Cardiac septum (tissue), 1 donor: ENCODE measurements at places on chromosomes 6 and 20. TPM values are rescaled to one million over a fixed set of nuclear protein-coding genes. Genes with fewer than 3 reads are reported as not detected.

DNA sequence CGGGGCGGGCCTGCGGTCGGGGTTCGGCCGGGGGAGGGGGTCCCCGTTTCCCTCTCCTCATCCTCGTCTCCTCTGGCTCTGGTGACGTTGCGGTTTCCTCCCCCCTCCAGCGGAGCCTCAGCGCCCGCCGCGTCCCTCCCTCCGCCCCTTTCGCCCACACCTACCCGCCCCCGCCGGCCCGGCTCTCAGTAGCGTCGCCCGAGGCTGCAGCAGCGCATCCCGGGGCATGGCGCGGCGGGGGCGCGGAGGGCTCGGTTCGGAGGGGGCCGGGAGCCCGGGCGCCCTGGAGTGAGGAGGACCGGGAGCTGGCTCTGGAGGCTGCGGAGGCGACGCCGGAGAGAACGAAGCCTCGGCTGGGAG is at the start of gene DSE:
TSS of gene DSE (plus strand) at position 188 of the 360 bp plus-strand sequence. CDS start 28,304 bp downstream, outside the sequence.
- peak; percentile 94 for DNase-seq

DNA sequence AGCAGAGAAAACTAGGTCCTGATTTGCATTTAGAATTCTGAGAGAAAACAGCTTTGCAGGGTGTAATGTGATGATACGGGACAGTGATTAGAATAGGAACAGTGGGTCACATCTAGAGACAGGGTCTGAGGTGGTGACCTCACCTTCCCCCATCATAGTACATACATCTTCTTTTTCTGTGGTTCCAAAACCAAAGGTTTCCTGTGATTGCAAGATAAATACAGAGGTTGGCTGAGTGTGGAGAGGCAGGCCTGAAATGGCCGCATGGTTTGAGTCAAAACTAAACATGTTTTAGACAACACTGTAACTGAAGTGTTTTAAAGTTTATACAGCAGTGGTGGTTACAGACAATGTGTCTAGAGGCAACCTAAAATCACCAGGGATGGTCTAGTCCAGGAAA is 10.4 kb upstream of the NT5DC1 start:
- DNase-seq: no peak

The RGS17 gene
- 0.43 TPM for total RNA-seq

The BPIFA3 gene
- not detected for total RNA-seq

GRCh38 chr6:85185977-85186376 is 263.9 kb upstream of the NT5E start:
- DNase-seq: no peak

The ANKRD66 gene
- total RNA-seq: not detected

The BPIFA1 gene
- total RNA-seq: not detected

The C20orf141 gene
- not detected for total RNA-seq

The RNF146 gene
- 72.8 TPM for total RNA-seq

The KIFC1 gene
- total RNA-seq: 0.24 TPM

DNA sequence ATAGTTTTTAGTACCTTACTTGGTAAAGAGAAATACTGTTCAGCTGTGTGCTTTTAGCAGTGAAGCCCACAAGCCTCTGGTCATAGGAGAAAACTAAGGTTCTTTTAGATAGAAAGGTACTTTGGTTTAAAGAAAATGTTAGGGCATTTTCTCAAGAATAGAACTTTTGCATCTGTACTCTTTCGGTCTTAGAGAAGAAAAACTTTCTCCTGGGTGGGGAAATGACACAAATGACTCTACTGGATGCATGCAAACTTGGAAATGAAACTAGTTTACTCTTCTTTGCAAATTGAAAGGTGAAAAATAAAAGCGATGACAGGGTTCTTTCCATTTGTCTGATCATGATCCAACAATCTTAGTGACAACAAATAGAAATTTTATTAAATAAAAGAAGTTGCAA is 2.1 kb upstream of the TMEM217 start:
- no peak for DNase-seq

DNA sequence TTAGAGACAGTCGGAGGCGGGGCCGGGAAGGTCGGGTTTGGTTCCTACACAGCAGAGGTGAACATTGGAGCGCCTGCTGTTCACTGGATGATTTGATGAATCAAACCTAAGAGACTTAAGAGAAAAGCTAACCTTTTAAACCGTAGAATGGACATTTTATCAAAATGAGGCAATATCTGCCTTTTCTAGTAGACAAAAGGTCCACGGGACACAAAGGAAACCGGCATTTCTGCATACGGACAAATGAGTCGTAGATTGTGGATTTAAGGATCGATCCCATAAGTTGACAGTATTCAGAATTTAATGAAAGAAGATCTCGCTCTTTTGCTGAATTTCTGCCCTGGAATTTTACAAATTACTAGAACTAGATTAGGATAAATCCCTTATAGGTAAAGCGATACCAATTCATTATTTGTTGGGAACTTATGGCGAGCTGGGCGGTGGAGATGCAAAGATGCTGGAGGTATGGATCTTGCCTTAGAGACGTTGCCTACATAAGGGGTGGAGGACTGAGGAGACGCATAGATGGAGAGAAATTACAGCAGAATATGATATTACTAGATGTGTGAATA is 400 bp downstream of the PAK1IP1 start:
- no peak for DNase-seq

The ZBTB46 gene
- total RNA-seq: 17.4 TPM

DNA sequence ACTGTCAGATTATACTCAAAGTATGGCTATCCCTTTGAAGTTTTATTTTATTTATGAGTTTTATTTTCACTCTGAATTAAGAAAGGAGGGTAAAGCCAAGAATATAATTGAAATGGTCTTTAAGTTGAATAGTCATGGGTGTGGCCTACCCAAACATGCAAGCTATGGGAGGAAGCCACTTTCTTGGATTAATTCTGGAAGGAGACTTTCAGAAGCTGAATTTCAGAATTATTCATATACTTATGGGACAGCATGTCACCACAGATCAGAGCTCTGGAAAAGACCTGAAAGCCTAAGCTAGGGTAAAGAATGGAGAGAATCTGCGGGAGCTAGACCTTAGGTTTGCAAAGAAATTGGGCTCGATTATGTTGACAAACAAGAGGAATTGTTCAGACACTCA is 242.4 kb upstream of the FKBP1C start:
- DNase-seq: no peak

The POPDC3 gene
- total RNA-seq: 35.1 TPM

DNA sequence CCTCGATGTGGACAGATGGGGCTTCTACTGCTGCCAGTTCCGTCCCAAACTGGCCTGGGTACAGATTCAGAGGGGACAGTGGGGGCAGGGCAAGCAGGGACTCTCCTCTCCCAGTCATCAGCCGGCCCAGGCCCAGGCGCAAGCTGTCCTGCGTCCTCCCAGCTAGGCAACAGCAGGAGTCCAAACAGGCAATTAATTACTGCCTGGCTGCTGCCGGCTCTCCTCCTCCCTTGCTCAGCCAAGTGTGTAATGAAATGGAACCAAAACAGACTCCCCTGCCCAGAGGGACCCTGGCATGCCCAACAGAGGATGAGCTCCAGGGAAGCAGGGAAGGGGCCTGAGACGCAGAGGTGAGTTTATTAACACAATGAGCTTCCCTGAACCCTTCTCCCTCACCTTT is 17.8 kb upstream of the SLC32A1 start:
- no peak for DNase-seq

The SCRT2 gene
- not detected for total RNA-seq

The HLA-DQB2 gene
- total RNA-seq: 2.9 TPM

- no peak for DNase-seq
Measured at GRCh38 chr6:17423026-17423425, 29.6 kb downstream of the CAP2 start.

- no peak for DNase-seq
Measured at GRCh38 chr6:93454533-93454932, 35.2 kb upstream of the EPHA7 start.

The ASCC3 gene
- total RNA-seq: 24.4 TPM

- no peak for DNase-seq
Measured at GRCh38 chr20:3472105-3472504, 1.3 kb downstream of the ATRN start.

GRCh38 chr6:163863565-163863964 is 449.0 kb downstream of the QKI start:
- no peak for DNase-seq

The OR2H1 gene
- total RNA-seq: not detected

The SYTL3 gene
- 5.7 TPM for total RNA-seq

DNA sequence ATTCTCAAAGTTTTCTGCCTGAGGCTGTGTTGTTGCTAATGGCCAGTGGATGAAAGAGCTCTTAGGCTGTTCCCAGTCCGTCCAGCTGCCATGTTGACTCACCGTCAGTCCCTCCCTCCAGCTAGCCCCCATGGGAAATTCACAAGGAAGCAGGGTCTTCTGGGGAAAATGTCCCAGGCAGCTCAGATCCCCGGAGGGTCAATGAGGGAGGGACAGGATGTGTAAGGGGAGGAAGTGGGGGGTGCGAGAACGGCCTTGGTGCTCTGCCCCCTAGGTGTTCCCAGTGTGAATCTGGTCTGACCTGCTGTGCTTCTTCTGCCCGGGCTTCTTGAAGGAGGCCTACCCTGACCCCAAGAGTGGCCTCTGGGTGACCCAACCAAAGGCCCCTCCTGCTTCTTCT is 65.9 kb downstream of the CEBPB start:
- DNase-seq: no peak

DNA sequence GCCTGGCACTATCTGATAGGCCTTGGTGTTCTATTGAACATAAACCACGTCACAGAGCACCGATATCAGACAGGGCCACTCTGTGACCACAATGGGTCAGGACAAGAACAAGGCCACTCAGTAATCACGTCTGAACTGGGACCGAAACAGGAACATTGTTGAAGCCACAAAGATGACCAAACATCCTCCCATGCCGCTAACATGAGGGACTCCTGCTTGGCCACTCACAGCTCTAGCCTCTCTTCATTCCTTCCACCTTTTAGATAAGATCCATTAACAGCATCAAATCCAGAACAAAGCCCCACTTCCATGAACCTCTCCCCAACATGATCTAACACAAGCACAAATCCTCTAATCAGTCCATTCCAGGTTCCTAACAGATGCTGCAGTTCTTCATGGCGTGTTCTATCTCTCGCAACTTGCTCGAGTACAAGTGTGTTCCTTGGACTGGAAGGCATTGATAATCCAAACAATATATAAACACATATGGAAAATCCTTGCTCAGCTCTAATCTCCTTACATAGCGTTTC is 7.4 kb downstream of the SIRT5 start:
- no peak for DNase-seq

The LY6G6C gene
- not detected for total RNA-seq

DNA sequence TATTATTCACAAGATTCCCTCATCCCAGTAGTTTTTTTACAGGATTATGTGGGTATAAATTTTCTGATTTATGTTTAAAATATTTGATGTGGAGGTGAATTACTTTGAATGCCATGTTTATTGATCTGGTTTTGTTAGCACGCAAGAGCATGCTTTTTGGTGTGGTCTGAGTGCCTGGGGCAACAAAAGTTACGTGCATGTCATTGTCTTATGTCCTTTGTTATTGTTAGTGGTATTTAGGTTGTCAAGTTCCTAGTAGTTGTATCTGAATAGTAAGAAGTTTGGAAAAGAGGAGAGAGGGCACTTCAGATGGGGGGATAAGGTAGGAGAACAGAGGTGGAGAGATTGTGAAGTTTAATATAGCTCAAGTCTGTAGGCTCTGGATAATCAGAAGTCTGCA is 95.0 kb downstream of the ATRN start:
- no peak for DNase-seq

DNA sequence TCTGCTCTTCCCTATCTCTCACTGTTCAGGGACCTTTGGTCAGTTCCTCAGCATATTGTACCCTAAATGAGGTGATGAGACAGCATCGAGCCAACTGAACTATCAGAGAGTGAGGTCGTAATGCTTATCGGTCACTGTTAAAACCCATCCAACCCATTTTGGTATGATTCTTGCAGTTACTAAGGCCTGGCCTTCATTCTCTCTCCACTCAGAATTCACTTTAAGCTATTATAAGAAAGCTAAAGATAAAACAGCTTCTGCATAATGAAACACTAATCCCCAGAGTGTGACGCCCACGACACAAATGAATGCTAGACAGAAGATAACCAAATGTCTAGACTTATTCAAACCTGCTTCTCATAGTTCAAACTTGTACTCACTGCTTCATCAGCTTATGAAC is 175.8 kb downstream of the GMPR start:
- DNase-seq: no peak

DNA sequence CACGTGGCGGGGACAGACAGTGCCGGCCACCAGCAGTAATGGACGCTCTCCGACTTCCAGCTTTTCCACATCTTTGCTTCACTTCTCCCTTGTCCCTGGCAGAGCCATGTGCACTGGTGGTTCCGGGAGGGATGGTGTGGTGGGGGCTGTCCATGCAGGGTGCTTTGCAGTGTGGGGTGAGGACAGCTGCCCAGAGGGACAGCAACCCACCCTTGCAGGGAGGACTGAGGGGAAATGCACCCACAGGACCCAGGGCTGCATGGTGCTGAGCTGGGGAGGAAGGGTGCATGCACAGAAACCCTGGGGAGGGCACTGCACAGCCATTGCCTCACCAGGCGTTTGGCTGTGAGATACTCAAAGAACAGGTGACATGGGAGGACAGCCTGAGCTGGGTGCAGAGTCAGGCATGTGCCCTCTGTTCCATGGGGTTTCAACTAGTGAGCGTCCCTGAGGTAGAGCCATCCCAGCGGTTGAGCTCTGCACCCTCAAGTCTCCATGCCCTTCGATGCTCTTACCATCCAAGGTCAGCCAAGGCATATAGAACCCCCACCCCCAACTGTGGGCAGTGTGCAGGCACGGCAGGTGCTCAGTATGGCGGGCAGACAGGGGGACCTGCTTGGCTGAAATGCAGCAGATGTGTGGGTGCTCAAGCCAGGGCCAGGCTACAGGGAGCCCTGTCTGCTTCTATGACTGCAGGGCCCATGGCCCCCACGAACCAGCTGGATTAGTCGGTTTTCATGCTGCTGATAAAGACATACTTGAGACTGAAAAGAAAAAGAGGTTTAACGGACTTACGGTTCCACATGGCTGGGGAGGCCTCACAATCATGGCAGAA is 239.7 kb downstream of the TTLL2 start:
- no peak for DNase-seq

The SIRPG gene
- not detected for total RNA-seq

DNA sequence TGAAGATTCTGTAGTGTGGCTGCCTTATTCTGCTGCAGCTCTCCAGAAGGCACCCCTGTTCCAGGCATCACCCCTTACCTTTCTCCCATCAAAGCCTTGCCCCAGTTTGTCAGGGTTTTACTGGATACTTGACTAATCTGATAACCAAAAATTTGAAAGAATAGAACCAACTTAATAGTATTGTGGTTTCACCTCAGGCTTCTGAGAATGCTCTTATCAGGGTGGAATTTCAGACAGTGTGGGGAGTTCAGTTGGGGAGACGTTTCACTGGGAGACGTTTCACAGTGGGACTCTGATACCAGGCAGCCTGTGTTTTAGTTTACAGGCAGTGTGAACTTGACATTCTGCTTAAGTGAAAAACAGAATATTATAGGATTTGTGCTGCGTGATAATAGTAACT is 50.5 kb downstream of the SCAND1 start:
- no peak for DNase-seq

The RAB44 gene
- total RNA-seq: 0.11 TPM

DNA sequence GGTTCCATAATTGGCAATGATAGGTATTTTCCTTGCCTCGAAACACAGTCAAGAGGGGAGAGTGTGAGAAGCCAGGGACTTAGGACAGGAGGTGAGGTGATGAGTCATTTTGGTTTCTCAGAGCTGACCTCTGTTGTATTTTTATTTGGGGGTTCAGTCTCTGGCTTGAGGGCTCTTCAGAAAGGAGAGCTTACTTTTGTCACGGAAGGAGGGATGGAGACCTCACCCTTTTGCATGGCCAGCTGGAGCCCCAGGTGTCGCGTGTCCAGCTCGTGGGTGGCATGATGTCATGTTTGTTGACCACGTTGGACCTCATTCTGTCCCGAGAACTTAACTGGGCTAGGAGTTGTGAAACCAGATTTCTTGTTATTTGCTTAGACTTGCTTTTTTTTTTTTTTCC is 293.9 kb downstream of the QKI start:
- no peak for DNase-seq
